Cerebellum (tissue), 4 donors: ENCODE measurements at places on chromosomes 2 and 18.

- DNase-seq, result no peak
These were observed 330.4 kb upstream of the ETAA1 start for GRCh38 chr2:67066782-67067181.

DNA sequence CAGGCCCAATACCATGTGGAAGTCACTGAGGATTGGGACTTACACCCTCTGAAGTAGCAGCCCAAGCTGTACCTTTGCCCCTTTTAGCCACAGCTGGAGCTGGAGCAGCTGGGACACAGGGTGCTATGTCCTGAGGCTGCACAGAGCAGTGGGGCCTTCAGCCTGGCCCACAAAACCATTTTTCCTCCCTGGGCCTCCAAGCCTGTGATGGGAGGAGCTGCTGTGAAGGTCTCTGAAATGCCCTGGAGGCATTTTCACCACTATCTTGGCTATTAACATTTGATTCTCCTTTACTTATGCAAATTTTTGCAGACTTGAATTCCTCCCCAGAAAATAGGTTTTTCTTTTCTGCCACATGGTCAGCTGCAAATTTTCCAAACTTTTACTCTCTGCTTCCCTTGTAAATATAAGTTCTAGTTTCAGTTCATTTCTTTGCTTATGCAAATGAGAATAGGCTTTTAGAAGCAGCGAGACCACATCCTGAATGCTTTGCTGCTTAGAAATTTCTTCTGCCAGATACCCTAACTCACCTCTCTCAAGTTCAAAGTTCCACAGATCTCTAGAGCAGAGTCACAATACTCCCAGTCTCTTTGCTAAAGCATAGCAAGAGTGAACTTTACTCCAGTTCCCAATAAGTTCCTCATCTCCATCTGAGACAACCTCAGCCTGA lies 213.8 kb upstream of the MGAT5 start:
- no peak for DNase-seq

DNA sequence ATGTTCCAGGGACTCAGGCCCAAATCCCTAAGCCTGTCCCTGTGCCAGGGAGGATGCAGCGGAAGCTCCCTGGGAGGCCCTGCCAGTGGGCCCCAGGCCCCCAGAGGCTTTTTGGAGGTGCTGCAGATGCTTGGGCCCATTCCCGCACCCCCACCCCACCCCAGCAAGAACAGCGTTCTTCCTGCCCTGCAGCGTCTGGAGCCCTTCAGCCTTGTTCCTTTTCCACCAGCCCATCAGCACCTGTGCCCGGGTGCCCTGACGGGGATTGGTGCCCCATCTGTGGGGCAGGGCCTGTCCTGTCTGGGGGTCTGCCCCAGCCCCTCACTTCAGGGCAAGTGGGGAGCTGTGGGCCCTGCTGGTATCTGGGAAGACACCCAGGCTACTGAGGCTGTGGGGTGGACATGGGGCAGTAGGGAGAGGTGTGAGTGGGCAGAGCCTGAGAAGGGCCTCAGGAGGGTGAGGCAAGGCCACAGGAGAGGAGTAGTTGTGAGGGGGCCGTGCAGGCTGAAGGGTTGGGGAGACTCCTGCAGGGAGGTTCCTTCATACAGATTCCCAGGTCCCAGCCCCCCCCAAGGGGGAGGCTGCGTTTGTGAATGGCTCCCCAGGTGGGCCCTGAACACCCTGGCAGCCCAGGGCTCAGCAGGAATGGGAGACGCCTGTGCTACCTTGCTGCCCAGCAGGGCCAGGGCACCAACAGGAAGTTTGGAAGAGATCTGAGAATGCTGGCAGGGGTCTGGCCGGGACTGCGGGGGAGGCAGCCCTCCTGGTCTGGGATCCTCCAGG lies 2.4 kb downstream of the RNPEPL1 start:
- DNase-seq, result no peak

- no peak for DNase-seq
These were observed 153.7 kb downstream of the NRXN1 start for GRCh38 chr2:50878251-50878650.

DNA sequence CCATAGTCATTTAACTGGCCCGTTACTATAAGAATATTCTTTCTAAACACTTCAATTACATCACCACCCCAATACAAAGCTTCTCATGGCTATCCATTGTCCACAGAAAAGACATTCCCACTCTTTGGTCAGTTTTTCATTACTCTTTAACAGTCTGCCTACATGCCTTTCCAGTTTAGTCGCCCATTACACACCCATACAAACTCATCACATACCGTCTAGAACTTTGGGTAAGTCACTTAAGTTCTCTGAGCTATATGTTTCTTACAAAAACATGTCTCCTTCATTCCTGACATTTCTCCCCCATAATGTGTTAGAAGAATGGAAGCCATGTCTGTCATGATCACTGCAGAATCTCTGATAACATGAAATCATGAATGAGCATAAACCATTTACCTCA lies 108.2 kb upstream of the STK17B start:
- DNase-seq, result no peak

DNA sequence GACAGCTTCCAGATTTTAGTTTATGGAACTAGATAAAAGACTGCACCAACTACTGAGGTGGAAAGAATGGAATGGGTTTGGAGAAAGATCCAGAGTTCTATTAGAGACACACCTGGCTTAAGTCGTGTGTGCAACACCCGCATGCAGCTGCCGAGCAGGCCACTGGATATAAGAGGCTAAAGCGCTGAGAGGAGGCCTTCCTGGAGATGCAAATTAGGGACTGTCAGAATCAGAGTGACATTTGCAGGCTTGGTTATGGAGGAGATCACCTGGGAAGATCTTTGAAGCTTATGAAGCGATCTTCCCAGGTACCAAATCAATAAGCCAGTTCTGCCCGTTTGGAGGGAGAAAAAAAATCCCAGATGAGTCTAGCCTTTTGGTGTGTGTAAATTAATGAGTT lies 30.4 kb upstream of the KLHL29 start:
- no peak for DNase-seq

DNA sequence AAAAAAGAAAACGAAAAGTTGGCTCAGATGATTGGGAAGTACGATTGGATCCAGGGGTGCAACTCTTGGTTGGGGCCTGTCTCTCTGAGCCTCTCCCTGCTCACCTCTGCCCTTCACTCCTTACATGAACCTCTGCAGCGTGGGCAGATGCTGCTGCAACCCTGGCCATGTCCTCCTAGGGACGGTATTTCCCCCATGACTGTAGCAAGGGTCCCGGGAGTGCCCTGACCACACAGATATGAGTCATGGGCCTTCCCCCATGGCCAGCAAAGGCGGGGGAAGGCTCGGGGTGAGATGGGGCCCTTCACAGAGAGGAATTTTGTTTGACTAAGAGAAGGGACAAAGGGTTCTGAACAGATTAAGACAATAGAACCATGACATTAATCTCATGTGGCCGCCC lies 129.0 kb downstream of the NCK2 start:
- DNase-seq, result no peak

- no peak for DNase-seq
These were observed 986.7 kb upstream of the CDH2 start for GRCh38 chr18:29163596-29163995.

GRCh38 chr2:8298783-8299182 lies 383.1 kb upstream of the ID2 start:
- DNase-seq, result no peak

DNA sequence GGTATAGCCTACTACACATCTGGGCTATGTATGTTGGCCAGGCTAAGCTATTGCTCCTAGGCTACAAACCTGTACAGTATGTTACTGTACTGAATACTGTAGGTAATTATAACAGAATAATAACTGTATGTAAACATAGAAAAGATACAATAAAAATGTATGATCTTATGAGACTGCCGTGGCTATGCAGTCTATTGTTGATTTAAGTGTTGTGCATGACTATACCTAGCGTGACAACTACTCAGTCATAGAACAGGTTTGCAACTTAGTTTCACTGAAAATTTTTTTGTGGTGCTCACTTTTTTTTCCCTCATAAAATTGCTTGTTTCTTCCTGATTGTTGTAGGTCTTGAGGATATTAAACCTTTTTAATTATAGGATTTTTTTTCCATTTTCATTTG lies 25.9 kb downstream of the KCMF1 start:
- no peak for DNase-seq

- no peak for DNase-seq
These were observed 2.7 kb downstream of the CFAP65 start for GRCh38 chr2:219038600-219038999.

DNA sequence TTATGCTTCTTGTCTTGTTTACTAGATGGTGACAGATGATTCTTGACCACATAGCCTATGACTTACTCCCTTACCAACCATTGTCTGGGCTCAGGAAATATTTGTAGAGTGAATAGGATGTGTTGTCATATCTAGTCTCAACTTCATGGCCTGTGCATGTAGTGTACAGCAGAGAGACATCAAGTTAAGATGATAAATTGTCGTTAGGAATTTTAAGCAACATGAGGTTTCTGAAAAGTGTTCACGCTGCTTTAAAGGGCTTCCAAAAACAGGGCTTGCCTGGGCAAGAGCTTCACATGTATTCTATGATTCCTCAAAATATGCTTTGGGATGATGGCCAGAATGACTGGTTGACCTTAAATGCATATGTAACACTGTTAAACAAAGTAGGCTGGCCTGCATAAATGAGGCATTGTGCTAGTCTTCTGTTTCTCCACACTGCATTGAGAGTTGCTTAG lies 424.0 kb downstream of the RND3 start:
- DNase-seq, result no peak

GRCh38 chr2:45134726-45135125 lies 125.5 kb upstream of the SIX2 start:
- DNase-seq, result no peak
